ENCODE measurements at places on chromosomes 1 and 21.

- no peak for DNase-seq
These were observed 27.8 kb downstream of the ASAP3 start for GRCh38 chr1:23456226-23456625.

DNA sequence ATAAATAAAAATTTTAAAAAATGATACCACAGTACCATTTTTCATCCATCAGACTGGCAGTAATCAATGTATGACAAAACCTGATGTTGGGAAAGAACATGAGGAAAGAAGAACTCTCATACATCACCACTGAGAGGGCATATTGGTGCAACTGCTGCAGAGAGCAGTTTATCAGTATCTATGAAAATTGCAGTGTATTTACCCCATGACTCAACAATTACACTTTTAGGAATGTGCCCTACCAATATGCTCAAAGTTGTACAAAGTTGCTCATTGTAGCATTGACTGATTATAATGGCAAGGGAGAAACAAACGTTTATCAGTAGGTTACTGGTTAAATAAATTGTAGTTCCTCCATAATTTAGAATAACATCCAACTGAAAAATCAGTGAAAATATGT is 36.7 kb downstream of the CATSPERE start:
- DNase-seq, result no peak

DNA sequence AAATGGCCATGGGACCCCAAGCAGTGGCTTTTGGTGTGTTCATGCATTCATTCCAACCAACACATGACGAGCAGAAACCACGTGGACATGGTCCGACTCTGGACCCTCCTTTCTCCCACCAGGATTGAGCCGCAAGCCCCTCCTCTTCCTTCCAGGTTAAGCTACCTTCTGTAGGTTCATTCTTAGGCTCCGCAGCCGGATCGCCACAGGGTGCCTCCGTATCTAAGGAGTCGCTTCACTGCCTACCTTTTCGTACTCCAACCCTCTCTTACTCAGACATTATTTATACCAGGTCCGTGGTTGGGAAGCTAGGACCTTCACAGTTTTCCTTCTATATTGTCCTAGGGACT is 63.6 kb downstream of the RHBG start:
- DNase-seq, result no peak

DNA sequence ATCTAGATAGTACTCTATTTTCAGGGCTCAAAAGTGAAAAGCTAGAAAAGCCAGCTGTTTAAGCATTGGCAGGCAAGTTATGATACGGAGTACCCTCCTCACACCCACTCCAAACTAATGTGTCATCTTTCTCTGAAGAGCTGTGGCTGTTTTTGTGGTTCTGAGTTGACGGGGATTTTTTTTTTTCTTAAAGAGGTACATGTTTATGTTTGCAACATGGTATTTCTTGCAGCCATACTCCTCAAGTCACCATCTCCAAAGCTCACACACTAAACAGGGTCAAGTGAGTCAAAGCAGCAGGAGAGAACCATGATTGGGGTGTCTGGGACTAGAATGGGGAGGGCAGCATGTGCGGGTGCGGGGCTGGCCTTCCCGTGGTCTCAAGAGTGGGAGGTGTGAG is 347.2 kb downstream of the DISC1 start:
- DNase-seq, result no peak

GRCh38 chr21:14587266-14587665 is 41.2 kb upstream of the SAMSN1 start:
- no peak for DNase-seq

DNA sequence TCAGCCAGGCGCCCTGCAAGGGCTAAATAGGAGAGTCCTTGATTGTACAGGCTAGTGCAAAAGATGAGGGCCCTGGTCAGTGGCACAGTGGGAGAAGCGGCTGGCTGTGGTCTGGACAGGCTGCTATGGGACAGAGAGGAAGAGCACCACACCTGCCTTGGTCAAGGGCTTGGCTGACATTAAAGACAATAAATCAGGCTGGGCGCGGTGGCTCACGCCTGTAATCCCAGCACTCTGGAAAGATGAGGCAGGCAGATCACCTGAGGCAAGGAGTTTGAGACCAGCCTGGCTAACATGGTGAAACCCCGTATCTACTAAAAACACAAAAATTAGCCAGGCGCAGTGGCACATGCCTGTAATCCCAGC is 62.9 kb downstream of the NID1 start:
- DNase-seq, result no peak

DNA sequence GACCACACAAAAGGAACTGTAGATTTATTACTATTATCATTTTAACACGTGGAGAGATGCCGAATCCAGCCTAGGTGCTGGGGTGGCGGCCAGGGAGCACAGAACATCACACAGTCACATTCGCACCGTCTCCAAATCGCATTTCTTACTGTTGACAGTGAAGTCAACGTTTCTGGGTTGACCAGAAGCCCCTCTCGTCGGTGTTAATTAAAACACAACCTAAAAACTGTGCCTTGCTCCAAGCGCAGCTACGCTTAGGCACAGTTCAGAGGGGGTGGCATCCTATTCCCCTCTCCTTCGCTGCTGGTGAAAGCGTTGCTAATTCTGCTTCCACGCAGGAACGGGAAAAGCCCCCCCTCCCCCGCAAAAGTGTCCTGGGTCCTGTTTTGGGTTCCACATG is 4.1 kb downstream of the RIPK4 start:
- DNase-seq, result no peak

GRCh38 chr1:198203434-198203833 is 46.6 kb downstream of the NEK7 start:
- DNase-seq, result no peak

DNA sequence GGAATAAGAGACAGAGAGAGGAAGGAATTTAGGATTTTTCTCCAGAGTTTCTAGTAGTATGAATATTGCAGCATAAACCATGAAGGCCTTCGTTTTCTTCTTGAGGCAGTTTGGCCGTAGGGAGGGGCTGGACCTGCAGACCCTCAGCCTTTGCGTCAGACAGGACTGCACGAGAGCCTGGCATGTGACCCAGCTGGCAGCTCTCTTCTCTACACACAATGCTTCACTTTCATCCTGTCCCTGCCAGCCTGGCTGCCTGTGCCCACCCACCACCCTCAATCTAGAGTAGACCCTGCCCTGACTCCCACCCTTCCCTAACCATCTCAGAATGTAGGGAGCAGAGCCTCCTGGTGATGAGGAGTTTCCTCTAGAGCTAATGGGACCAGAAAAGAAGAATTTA is 1.6 kb downstream of the CA14 start:
- DNase-seq, result no peak

DNA sequence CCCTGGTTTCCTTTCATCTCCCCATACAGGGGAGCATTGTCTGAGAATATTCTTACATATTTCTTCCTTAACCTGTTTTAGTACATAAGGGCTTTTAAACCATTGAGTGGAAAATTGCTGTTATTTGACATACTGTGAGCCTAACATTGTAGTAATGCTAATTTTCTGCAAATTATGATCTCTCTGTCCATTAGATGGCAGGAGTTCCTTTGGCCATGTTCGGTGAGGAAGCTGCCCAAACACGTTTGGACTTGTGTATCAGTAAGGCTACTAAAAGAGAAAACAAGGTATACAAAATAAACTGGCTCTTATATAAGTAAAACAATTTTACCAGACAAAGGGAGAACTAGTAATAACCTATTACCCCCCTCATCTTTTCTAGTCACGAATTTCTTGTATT is 29.2 kb downstream of the CDC7 start:
- no peak for DNase-seq

DNA sequence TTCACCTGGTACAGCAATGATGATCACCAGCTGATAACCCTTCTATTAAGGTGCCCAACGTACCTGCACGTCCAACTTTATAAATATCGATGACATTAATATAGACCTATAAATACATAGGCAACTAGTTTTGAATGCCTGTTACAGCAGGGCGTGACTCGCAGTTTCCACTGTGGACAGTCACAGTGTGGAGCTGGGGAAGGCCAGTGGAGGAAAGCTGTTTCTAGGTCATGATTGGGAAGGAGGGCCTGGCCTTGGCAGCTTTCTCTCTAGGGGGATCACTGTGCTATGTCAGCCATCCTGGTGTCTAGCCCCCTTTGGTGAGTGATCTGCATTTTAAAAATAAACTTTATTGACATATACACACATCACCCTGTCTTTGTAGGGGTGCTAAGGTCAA is 4.4 kb upstream of the PRDM15 start:
- DNase-seq, result no peak

DNA sequence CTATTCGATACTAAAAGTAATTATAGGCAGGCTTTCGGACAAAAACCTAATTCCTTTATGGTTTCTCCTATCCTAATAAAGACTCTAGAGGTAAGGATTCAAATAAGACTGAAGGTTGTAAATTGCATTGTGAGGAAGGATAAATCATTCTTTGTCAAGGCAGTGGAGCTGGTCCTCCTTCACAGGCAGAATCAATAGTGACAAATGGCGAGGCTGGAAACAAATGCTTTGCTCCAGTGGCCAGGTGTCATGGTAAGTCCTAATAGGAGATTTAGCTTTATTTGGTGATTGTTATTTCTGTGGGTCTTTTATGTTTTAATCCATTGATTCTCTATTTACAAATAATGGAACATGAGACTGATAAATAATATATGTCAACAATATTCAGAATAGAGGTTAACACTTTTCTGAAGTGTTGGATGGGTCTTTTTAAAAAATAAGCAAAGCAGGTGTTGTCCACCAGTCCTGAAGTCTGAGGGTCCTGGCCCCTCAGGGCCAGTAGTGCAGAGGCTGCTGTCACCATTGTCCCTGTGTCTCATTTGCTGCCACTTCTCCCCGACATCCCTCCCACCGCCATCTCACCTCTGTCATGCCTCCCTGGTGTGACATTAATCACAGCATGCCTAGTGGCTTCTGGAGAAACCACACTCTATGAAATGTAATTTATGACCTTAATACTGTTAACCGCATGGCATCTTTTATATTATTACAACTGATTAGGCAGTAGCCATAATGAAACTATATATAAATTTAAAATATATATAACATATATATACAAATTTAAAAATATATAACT is 120.9 kb upstream of the MAGI3 start:
- no peak for DNase-seq

DNA sequence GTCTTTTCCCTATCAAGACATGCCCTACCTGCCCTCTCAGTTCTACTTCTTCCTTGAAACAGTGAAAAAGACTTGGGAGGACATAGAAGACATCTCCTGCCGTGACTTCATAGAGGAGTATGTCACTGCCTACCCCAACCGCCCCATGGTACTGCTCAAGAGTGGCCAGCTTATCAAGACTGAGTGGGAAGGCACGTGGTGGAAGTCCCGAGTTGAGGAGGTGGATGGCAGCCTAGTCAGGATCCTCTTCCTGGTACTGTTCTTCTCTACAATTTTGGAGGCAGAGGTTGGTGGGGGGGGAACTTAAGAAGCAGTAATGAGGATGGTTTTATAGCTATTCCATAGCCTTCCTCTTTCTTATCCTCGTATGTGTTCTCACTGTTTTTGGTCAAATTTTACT is 18.7 kb downstream of the SETDB1 start:
- DNase-seq, result no peak

DNA sequence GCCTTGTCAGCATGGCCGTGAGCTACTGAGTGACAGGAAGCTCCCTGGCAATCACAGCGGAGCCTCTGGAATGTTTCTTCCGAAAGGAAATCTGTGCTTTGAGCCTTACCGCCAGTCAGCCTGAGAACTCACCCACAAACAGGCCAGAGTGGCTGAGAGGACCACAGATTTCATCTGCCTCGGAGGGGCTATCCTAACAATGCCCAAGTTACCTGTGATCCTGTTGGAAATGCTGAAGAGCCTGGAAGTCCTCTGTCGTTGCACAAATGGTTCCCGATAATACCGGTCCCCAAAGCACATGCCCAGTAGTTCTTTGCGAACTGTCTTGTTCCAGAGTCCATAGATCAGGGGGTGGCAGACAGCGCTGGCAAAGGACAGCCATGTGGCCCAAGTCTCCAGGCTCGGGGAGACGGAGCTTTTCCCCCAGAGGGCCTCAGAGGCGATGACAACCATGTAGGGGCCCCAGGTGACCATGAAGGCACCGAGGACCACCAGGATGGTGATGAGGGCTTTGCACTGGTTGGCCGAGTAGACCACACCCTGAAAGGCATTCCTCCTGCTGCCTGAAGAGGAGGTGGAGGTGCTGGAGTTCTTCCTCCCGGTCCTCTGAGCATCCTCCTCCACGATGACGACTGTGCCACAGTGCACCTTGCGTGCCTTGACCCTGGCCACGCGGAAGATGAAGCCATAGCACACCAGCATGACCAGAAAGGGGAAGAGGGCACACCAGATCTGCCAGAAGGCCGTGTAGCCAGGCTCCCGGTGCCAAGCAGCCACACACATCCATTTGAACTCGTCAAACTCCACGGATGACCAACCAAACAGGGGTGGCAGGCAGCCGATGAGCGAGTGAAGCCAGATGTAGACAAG is 40.2 kb downstream of the GPR161 start:
- no peak for DNase-seq

DNA sequence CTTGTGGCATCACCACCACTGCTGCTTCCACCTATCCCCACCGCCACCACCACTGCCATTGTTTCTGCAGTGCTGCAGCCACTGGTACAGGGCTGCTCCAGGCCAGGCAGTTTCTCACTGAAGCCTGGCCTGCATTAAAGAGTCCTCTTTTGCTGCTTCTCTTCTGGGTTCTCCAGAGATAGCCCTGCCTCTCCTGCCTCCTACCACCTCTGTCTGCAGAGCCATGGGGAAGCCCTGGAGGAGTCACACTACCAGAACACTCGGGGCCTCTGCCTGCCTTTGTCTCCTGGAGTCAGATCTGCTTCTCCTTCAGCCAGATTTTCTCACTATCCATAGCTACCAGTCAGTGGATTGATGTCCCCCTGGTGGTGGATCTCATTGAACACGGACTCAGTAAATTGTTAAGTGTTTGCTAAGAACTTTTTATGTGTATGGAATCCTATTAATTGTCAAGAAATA is 37.7 kb upstream of the DDAH1 start:
- no peak for DNase-seq

- DNase-seq, result no peak
These were observed 115.4 kb upstream of the TIAM1 start for GRCh38 chr21:31459457-31459856.

- DNase-seq, result no peak
These were observed 12.4 kb downstream of the CHAF1B start for GRCh38 chr21:36397606-36398005.
